ENCODE measurements at places on chromosomes 5 and 9. TPM values are rescaled to one million over a fixed set of nuclear protein-coding genes. Genes with fewer than 3 reads are reported as not detected.

ZSWIM6 gene
- total RNA-seq, result 8.7 TPM

RFX3 gene
- total RNA-seq, result 4.2 TPM

SLC6A18 gene
- not detected for total RNA-seq

DNA sequence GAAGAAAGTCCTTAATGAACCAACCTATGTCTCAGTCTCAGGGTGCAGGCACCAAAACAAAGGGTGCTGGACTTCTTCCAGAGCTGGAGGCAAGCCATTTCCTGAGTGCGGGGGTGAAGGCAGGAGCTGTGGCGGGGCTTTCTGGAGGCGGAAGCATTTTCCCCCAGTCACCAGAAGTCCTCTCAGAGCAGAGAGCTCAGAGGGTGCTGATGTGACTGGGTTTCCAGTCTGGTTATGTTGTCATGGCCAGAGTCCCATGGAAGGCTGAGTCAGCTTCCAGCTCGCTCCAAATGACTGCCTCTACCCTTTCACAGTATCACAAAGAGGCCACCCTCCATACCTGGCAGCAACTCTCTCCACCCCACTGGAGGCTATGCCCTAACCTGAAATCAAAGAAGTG lies 86.0 kb downstream of the TRPC7 start:
- no peak for DNase-seq

- DNase-seq, result no peak
Measured at GRCh38 chr5:3347741-3348140, 247.9 kb upstream of the IRX1 start.

- no peak for DNase-seq
Measured at GRCh38 chr9:116000748-116001329, 152.8 kb upstream of the PAPPA start.

- DNase-seq, result no peak
Measured at GRCh38 chr5:32283539-32284377, 29.0 kb downstream of the MTMR12 start.
